ENCODE measurements at places on chromosomes 1 and 21.
A peak's percentile ranks its signal among the peaks of the same experiment; 100 is the strongest.

DNA sequence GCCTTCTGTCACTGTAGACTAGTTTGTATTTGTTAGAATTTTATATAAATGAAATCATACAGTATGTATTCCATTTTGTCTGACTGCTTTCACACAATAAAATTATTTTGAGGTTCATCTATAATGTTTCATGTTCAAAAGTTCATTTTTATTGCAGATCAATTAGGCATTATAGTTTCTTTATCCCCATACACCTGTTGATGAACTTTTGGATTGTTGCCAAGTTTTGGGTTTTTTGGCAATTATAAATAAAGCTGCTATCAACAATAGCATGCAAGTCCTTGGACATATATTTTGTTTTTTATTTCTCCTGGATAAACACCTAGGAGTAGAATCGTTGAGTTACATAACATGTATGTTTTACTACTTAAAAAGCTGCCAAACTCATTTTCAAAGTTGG lies 47.1 kb upstream of the FAM3B start:
- DNase-seq: no peak

GRCh38 chr1:18830596-18830995 lies 28.9 kb downstream of the TAS1R2 start:
- no peak for DNase-seq

DNA sequence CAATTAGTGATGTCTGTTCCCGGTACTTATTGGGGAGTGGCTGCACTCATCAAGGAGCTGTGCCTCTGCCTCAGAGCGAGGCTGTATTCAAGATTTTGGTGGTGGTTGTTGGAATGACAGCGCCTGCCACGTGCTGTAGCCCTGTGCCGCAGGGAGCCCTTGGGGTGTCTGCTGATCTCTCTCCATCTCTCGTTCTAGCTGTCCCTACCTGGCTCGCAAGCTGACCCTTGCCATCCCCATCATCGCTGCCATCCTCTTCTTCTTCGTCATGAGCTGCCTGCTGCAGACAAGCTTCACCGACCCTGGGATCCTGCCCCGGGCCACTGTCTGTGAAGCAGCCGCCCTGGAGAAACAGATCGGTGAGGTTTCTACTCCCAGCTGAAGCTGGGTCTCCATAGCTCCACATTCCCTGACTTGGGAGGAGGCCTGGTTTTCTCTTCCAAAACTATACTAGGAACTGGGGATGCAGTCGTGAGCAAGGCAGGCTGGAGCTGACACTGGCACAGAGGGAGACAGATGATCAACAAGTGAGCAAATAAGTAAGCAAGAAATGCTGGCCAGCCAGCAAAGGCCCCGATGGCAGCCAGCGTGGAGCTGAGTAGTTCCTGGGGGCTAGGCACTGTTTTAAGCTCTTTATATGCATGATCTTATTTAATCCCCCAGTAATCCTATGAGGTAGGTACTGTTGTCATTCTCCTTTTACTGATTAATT lies 5.9 kb downstream of the ZDHHC18 start:
- peak; percentile 9 for DNase-seq

GRCh38 chr1:170407138-170407537 lies 124.8 kb upstream of the GORAB start:
- no peak for DNase-seq

- no peak for DNase-seq
Measured at GRCh38 chr1:63792152-63792551, 18.3 kb downstream of the ROR1 start.

DNA sequence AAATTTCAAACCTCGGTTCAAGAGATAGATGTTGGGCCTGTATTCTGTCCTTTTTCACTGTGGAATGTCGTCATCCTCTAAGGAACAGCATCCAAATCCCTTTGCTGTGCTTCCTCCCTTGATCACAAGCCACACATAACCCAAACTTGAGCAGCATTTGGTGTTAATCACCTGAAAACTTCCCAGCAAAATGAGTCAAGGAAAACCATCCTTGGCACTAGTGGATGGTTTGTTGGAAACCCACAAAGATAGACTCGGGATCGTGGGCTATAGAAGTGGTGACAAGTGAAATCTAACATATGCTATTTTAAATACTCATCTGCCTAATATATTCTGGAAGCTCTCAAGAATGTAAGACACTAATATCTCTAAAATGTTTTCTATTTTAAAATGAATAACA lies 459.1 kb downstream of the SETD4 start:
- DNase-seq: no peak

- no peak for DNase-seq
Measured at GRCh38 chr1:43492826-43493225, 37.9 kb upstream of the PTPRF start.

- DNase-seq: no peak
Measured at GRCh38 chr1:239023732-239024360, 362.5 kb upstream of the CHRM3 start.

DNA sequence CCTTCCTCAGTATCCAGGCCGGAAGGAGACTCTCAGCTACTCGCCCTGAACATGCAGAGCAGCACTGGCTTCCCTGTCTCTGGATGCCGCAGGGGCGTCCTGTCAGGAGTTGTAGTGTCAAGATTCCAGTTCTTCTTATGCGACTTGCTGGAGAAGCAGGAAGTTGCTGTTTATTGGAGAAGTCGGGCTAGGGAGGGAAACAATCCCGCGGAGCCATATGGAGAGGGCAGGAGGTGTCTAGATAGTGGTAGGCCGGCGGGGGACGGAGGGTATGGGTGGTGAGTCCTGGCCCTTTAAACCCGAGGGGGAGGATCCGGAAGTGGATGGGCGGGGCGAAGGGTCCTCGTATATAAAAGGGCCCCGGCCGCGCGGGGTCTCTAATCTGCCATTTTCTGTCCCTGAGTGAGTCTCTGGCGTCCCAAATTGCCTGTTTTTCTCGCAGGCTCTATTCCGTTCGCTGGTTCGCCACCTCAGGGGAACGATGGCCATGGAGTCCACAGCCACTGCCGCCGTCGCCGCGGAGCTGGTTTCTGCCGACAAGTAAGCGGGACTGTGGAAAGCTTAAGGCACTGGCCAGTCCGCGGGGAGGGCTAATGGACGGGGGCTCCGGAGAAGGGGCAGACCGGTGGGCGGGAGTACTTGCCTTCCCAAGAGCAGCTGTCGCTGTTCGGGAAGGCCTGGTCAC lies at the start of gene NASP:
TSS of gene NASP (plus strand) at position 376 of the 685 bp plus-strand sequence. CDS start at position 482, 106 bp downstream.
- peak; percentile 83 for DNase-seq

GRCh38 chr1:17886386-17886785 lies 131.3 kb downstream of the ACTL8 start:
- no peak for DNase-seq

GRCh38 chr1:243740255-243740999 lies 109.6 kb downstream of the AKT3 start:
- DNase-seq: no peak

GRCh38 chr1:183600136-183600535 lies 9.9 kb upstream of the NCF2 start:
- no peak for DNase-seq

- no peak for DNase-seq
Measured at GRCh38 chr1:101220906-101221305, 15.9 kb upstream of the S1PR1 start.

- peak; percentile 89 for DNase-seq
Measured at GRCh38 chr1:98049370-98050135, 128.7 kb upstream of the DPYD start.

GRCh38 chr1:192476802-192477298 lies 98.7 kb upstream of the RGS1 start:
- no peak for DNase-seq

GRCh38 chr1:246139745-246140182 lies 367.3 kb downstream of the SMYD3 start:
- no peak for DNase-seq

DNA sequence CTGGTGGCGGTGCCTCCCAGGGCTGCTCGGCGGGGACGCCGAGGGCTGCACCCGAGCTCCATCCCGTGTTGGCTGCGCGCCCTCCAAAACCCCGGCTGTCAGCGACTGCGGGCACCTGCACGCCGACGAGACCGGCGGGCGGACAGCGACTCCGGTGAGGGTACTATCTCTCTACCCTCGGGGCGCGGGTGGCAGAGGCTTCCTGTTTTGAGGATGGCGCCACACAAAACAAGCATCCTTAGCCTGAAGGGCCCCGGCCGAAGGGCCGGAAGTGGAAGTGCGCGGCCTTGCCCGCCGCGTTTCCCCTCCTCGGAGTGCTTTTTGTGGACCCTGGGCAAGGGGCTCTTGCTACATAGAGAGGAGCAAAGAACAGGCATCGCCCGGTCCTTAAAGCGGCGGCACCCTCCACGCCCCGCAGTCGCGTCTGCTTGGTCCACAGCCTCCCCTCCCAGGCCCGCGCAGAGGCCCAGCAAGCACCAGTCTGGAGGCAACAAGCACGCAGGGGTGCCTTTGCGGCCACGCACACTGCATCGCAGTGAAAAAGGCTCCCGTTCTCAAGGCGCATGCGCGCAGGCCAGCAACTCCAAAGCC lies 561 bp upstream of the COQ8A start:
- DNase-seq: peak; percentile 81

- DNase-seq: no peak
Measured at GRCh38 chr1:109930252-109930993, 19.8 kb downstream of the CSF1 start.
